Activated CD8-positive, alpha-beta memory T cell treated with anti-CD3 and anti-CD28 coated beads, Interleukin-2, amount 50 U/mL, for 48 hours (primary cell): ENCODE measurements at places on chromosomes 7 and 10.

GRCh38 chr7:567305-567883 is 47.7 kb upstream of the PDGFA start:
- no peak for DNase-seq

DNA sequence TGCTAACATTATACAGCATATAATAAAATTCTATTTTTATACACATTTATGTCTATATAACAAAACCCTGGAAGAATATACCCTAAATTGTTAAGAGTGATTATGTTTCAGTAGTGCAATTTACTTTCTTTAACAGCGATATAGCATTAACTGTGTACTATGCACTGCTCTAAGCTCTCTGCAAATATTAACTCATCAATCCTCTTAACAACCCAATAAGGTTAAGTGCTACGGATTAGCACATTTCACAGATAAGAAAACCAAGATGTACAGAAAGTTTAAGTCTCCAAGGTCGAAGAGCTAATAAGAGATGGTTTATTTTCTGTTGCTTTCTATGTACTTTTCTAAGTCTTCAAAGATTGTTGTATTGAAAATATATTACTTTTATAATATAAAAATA is 95.8 kb downstream of the SEMA3C start:
- no peak for DNase-seq

- DNase-seq: no peak
Measured at GRCh38 chr7:117012284-117012683, 59.0 kb downstream of the ST7 start.

DNA sequence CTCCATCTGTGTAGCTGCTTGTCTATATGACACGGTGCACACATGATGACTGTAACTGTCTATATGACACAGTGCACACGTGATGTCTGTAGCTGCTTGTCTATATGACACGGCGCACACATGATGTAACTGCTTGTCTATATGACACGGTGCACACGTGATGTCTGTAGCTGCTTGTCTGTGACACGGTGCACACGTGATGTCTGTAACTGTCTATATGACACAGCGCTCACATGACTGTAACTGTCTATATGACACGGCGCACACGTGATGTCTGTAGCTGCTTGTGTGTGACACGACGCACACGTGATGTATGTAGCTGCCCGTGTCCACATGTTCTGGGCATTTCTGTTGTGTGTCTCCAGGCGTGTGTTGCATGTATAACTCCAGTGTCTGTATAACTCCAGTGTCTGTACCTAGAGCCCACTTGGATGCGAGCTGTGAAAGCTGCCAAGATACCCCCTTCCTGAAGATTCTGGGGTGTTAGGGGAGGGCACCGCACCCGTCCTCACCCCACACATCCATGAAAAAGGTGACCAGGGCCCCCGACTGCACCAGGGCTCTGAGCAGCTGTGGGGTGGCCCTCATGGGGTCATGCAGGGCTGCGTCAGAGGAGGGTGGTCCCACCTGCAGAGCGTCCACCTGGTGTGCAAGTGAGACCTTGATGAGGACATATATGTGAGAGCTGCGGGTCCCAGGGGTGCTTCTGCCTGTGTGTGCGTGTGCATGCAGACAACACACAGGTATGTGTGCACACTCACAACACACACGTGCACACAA is 137.9 kb downstream of the ELFN1 start:
- no peak for DNase-seq

GRCh38 chr7:24283554-24283896 is 465 bp upstream of the NPY start:
- DNase-seq: no peak

GRCh38 chr7:130732980-130733930 is 752 bp downstream of the KLF14 start:
- DNase-seq: peak; percentile 65

DNA sequence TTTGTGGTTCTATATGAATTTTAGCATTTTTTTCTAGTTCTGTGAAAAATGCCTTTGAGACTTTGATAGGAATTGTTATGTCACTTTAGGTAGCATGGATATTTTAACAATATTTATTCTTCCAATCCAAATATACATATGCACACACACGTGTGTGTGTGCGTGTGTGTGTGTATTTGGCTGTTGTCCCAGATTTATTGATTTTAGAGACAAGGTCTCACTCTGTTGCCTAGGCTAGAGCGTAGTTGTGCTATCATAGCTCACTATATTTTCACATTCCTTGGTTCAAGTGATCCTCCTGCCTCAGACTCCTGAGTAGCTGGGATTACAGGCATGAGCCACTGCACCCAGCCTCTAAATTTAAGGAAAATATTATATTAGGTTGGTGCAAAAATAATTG is 162.5 kb upstream of the TRIM24 start:
- DNase-seq: no peak

DNA sequence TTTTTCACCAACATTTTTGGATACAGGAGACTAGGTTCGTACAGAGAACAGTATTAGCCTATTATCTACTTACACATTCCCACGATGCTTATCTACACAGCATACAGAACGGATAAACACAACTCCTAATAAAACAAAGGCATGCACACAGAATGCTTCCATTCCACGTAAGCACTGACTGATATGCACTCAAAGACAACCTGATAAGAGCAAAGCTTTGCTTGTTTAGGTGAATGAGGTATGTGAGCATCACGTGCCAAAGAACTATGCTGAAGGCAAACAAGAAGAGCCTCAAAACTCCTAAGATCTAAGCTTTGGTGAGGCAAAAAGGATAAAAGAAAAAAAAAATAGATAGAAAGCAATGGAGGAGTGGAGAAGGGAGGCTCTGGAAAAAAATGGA is 413.5 kb upstream of the LRRN3 start:
- DNase-seq: no peak

DNA sequence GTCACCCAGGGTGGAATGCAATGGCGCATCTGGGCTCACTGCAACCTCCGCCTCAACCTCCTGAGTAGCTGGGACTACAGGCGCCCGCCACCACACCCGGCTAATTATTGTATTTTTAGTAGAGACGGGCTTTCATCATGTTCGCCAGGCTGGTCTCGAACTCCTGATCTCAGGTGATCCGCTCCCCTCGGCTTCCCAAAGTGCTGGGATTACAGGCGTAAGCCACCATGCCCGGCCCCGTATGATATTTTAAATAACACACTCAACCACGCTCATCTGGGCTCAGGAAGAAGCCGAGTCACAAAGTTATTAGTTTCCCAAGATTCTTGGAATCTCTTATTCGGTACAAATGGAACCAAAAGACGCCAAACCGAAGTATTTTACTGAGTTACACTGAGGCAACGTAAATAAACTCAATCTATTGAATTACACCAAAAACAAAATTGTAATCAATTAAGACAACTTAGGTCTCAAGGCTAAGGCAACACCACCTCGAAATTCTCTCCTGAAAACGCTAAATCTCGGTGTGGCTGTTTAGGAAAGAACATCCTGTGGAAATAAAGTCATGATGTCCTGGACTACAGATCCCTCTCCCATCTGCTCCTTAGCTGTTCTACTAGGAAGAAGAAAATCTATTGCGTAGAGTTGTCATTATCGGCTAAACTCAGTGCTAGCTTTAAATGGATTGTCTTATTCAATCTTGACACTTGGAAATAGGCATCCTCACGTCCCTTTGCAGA is 910 bp downstream of the ARHGAP19 start:
- DNase-seq: peak; percentile 35

DNA sequence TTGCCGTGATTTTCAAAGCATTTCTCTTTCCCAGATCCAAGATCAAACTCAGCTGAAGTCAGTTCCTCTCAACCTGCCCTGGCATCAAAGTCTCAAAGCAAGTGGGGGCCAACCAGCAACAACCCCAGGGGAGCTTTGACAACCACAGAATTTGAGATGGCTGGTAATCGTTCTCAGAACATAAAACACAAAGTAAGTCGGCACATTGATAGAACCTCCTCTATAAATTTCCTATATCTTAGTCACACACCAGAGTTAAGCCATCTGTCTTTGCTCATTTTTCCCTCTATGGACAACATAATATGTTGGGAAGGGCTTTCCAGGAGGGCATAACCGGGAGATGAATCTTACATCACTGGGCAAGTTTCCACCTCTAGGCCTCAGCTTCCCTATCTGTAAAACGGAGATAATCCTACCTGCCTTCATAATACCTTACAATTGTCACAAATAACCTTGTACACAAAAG is 1.2 kb upstream of the DNAJC9 start:
- no peak for DNase-seq

- no peak for DNase-seq
Measured at GRCh38 chr10:59718257-59718656, 8.6 kb upstream of the SLC16A9 start.

- DNase-seq: no peak
Measured at GRCh38 chr7:155710530-155710929, 66.1 kb downstream of the RBM33 start.

GRCh38 chr10:16954280-16955030 is 137.2 kb upstream of the RSU1 start:
- no peak for DNase-seq

- no peak for DNase-seq
Measured at GRCh38 chr10:22243321-22243720, 25.5 kb upstream of the EBLN1 start.

DNA sequence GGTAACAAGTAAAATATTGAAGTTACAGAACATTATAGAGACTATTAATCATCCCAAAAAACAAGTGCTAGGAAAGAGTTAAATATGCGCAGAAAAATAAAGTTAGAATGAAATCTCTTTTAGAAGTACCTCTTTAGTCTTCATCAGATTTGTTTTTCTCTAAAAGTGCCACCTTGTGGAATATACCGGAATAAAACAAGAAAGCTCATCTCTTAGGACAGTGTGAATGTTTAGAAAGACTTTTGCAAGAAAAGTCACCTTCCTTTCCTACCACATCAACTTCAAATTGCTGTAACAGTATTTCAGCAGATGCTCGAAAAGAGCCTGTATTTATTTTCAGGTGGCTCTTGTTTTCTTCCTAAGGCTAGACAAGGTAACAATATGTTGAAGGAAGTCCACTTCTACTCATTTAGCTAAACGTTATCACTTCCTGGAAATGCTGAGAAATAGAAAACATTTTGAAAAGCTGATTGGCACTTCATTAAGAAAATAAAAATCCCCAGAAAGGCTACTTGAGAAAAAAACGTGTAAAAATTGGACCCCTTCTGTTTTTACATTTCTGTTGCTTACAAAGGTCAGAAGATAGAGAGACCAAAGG is 19.8 kb upstream of the FAM133B start:
- DNase-seq: no peak

DNA sequence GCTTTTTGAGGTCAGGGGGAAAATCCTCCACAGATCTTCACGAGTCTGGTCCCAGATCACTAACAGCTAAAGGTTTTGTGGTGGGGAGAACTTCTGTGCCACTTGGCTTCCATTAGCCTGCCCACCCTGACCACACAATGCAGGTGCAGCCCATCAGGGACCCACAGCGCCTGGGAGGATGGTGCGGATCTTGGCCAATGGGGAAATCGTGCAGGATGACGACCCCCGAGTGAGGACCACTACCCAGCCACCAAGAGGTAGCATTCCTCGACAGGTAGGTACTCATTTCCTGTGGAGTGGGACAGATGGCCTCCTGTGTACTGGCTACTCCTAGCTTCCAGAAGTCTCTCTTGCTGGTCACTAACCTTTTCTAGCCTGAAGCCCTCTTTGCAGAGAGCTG is 1.5 kb downstream of the FAM241B start:
- no peak for DNase-seq

- DNase-seq: peak; percentile 76
Measured at GRCh38 chr7:41002741-41003610, 699.9 kb downstream of the INHBA start.

DNA sequence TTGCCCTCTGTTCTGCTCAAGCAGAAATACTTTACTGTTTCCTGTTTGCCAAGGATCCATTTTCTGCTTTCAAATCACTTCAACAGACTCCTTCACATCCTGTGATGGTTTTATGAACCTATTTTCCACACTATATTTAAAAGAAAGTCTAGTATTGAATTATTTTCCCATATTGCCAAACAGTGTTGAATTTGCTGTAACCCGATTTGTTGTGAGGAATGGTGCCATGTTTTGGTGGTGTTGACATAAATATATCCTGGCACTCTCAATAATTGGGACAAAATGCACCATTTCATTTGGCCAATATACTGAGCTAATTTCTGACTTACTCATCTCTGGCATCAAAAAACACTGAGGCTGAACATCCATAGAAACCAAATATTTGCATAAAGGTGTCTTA is 615.4 kb upstream of the SEMA3D start:
- DNase-seq: no peak

- peak; percentile 95 for DNase-seq
Measured at GRCh38 chr7:101542527-101543241, 86.4 kb downstream of the MYL10 start.

DNA sequence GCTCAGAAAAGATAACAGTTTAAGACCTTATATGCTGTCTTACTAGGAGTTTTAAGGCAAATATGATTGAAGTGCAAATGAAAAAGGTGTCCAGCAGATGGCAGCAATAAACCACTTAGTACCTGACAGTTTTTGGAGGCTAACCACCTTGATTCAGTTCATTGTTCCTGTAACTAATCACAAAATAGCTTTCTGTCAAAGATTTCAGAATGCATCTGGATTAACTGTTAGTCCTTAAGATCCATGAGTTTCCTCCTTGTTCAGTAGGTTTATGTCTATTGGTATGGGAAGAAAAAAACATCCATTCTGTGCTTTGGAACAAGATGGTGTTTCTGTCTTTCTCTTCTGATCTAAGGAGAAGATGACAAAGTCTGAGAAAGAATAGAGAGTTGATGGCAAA is 46.6 kb downstream of the CCSER2 start:
- DNase-seq: no peak

- DNase-seq: no peak
Measured at GRCh38 chr10:76882245-76882644, 755.4 kb downstream of the KCNMA1 start.
